SHP77 treated with DMSO at 0.1 percent for 48 hours (cell line): ENCODE measurements at places on chromosomes 6 and 20.

DNA sequence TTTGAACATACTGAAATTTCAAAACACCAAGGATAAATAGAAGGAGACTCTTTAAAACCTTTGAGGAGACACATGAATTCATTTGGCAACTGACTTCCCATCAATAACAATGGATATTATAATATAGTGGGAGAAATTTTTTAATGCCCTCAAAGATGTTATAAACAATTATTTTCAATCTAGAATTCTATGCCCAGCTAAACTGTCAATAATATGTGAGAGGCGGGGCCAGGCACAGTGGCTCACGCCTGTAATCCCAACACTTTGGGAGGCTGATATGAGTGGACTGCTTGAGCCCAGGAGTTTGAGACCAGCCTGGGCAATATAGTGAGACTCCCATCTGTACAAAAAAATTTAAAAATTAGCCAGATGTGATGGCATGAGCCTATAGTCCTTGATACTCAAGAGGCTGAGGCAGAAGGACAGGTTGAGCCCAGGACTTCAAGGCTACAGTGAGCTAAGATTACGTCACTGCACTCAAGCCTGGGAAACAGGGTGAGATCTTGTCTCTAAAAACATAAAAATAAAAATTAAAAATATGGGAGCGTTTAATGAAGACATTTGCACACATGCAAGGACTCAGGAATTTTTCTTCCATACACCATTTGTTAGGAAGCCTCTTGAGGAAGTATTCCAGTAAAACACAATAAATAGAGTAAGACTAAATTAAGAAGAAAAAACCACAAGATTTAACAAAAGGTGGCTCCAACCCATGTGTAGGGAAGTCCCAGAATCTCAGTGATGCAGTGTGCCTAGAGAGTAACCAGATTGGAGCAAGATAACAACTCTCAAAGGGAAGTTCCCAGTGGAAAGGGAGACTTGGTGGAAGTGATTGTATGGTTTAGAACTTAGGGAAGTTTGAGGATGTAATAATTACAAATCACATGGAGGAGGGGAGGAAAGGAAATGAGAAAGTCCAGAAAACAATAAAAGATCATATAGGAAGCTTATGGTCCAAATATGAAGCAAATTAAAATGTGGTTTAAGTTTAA lies 26.3 kb upstream of the ETV7 start:
- DNase-seq = no peak

- no peak for DNase-seq
Observed at GRCh38 chr6:154314084-154314483, 42.5 kb downstream of the IPCEF1 start.

DNA sequence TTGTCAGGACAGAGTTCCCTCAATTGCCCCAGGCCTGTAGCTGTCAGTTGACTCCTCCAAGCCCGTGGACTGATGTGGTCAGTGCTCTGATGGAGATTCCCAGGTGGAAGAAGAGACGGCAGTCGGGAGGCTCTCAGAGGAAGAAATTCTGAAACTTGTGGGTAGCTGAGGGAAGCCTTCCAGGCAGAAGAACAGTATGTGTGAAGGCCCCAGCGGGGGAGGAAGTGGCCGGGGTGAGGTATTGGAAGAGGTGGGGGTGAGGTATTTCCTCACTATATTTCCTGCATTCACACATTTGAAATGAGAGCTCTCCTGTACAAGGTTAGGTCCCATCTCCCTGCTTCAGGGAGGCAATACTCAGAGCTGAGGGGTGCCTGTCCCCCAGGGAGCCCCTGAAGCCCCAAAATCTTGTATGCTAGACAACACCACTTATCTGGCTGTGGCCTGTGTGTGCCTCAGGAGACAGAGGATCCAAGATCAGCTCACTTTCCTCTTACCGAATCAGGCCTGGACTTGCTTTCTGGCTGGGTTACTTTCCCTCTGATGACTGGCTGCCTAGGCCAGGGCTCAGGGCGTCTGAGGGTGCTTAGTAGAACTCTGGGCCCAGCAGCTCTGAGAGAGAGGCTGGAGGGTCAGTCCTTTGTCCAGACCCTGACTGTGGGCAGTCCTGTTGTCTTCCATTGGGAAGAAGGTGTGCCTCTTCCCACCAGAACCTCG lies 49.3 kb upstream of the MYL9 start:
- no peak for DNase-seq

- no peak for DNase-seq
Observed at GRCh38 chr6:29723666-29724588, 693 bp downstream of the HLA-F start.

GRCh38 chr20:19244291-19244690 lies 31.8 kb downstream of the SLC24A3 start:
- DNase-seq = no peak

DNA sequence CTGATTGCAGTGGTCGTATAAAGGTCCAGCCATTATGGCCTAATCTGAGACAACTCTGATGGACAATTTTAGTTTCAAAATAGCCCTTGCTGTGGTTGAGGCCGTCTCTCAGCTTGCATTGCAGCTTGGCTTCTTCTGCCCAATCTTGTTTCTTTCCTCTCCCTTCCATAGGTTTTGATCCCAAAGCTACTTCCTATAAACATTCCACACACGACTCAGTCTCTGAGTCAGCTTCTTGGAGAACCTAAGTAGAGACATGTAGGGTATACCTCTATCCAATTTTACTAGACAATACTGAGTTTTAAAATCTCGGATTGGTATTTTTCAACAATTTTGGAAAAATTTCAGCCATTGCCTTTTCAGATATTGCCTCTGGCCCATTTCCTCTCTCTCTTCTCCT lies 13.4 kb downstream of the IYD start:
- no peak for DNase-seq

DNA sequence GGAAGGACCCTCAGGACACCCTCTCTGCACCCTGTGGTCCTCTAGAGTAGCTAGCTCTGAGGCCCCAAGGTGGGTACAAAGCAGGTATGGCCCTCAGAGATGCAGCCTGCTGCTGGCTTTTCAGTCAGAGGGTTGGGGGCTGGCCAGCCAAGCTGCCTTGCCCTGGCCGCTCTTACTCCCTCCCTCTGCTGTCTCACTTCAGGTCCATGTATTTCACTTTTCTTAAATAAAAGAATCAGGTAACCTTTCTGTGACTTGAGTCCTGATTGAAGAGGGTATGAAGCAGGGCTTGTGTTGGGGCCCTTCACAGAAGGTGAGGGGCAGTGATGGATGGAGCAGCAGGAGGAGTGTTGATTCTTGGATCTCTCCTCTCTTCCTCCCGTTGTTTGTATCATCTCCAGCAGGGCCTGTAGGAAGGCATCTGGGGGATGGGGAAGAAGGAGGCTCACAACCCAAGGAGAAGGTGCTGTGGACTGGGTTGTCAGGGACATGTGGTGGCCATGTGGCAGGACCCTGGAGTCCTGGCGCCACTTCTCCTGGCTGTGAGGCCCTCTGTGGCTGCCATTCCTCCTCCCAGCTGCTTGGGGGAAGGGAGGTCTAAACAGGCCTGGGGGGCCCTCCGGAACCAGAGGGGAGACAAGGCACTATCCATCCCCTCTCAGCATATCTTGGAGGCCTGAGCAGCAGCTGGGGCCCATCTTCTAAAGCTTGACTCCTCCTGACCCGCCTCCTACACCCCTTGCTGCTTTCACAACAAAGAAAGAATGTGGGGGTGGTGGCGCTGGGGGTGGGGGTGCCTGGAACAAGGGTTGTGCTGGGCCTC lies 1.1 kb upstream of the PTK7 start:
- DNase-seq = no peak

DNA sequence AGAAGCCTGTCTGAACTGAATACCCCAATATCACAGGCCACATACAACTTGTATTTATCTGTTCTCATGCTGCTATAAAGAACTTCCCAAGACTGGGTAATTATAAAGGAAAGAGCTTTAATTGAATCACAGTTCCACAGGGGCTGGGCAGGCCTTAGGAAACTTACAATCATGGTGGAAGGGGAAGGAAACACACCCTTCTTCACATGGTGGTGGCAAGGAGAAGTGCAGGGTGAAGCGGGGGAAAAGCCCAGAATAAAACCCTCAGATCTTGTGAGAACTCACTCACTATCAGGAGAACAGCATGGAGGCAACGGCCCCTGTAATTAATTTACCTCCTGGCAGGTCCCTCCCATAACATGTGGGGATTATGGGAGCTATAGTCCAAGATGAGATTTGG lies 50.3 kb upstream of the FNDC1 start:
- DNase-seq = no peak

- DNase-seq = no peak
Observed at GRCh38 chr6:118350881-118351430, 197.1 kb upstream of the PLN start.

DNA sequence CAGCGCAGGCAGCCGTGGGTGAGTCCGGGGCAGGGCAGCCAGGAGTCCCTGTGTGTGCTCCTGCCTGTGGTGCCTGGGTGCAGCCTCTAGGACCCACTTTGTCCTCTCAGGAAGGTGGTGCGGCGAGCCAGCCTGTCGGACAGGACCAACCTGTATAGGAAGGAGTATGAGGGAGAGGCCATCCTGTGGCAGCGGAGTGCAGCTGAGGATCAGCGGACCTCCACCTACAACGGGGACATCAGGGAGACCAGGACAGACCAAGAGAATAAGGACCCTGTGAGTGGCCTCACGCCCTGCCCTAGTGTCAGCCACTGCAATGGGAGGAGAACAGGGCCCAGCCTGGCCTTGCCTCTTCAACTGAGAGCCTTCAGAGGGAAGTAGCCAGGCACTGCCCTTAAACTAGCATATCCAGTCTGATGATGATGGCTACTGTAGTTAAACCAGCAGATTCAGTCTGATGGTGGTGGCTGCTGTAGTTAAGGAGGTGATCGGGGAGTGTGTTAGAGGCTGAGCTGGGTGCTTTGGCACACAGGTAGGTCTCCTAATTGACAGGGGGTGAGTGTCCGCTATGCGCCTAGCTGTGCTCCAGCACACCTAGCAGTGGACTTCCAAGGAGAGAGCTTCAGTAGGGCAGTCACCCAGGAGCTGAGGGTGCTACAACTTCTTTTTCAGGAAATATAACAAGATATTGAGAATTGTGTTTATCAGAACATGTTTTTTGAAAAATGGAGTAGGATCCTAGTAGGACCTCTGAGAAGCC lies 18.1 kb upstream of the FAM83D start:
- DNase-seq = no peak

DNA sequence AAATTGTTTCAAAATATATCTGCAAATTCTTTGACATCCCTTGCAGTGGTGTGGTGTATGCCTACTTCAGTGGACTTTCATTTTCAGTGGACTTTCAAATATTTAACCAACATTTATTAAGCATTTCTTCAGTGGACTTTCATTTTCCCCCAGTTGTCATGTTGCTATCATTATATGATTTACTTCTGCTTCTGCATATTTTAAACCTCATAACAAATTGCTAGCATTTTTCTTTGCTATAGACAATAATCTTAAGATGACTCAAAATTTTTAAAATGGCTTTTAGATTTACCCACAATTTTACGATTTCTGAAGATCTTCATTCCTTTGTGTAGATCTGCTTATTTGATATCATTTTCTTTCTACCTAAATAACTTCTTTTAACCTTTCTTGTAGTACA lies 592.7 kb upstream of the SLC35B3 start:
- no peak for DNase-seq

DNA sequence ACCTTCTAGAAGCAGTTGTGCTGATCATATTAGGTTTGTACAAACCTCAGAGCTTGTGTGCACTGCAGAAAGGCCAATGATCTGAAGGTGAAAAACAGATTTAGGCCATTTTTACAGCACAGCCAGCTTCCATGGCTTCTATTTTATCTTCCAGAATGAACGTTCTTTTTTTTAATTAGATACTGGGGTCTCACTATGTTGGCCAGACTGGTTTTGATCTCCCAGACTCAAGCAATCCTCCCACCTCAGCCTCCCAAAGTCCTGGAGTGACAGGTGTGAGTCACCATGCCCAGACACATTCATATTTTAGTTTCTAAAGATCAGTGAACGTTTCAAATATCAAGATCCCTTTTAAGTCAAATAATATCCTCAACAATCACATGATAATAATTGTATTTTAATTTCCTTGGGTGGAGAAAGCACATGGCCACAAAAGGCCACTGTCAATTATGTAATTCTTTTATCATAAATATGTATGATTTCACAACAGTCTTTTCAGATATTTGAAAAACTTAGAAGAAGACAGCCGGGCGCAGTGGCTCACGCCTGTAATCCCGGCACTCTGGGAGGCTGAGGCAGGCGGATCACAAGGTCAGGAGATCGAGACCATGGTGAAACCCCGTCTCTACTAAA lies 326.7 kb upstream of the JARID2 start:
- no peak for DNase-seq

- no peak for DNase-seq
Observed at GRCh38 chr6:16136621-16137450, 8.0 kb downstream of the MYLIP start.

- no peak for DNase-seq
Observed at GRCh38 chr6:28413681-28414080, 14.1 kb upstream of the ZSCAN12 start.

GRCh38 chr20:48096212-48096875 lies 311.1 kb upstream of the SULF2 start:
- no peak for DNase-seq

- no peak for DNase-seq
Observed at GRCh38 chr6:43670623-43670986, 17.0 kb downstream of the MRPS18A start.

- DNase-seq = no peak
Observed at GRCh38 chr6:72811971-72812421, 190.1 kb downstream of the KCNQ5 start.
